ENCODE measurements at places on chromosomes 11 and 22.

DNA sequence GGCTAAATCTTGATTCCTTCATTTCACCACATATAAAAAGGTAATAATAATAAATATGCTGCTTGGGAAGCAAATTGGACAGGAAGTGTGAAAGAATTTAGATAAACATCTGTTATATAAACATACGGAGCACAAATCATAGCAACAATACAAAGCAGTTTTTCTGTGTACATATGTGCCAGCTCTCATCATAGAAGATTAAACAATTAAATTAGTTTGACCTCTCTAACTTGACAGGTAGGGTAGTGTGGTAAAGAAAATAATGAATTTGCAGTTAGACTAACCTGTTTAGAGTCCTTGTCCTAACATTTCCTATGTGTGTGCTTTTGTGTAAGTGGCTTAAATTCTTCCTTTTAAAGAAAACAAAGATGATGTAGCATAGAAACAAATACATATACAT, 995.7 kb upstream of the TENM4 start:
- no peaks in the 10 kb centered on the region for H3K36me3 ChIP-seq
- DNase-seq: no peak
- peaks cover 3% of the 10 kb centered on the region for H3K4me1 ChIP-seq
- no peaks in the 10 kb centered on the region for H3K27me3 ChIP-seq
- H3K27ac ChIP-seq: no peak overlapping the region

- DNase-seq: no peak
- no peaks in the 10 kb centered on the region for H3K4me1 ChIP-seq
- no peak overlapping the region for H3K4me3 ChIP-seq
- H3K27me3 ChIP-seq: peaks cover 10% of the 10 kb centered on the region
- H3K27ac ChIP-seq: no peak overlapping the region
Observed at GRCh38 chr22:24819911-24820461, 14.0 kb downstream of the SGSM1 start.

DNA sequence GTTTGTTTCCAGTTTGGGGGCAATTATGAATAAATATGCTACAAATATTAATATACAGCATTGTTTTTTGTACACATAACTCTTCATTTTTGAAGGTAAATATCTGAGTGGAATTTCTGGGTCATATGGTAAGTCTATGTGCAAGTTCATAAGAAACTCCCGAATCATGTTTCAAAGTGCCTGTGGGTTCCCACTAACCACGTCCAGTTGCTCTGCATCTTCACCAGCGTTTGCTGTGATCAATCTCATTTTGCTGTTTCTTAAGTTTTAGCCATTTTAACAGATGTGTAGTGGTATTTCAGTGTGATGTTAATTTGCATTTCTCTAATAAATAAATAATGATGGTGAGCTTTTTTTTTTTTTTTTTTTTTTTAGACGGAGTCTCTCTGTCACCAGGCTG, 14.2 kb upstream of the CSRP3 start:
- DNase-seq: no peak
- H3K27me3 ChIP-seq: peaks cover 78% of the 10 kb centered on the region
- no peaks in the 10 kb centered on the region for H3K36me3 ChIP-seq
- no peaks in the 10 kb centered on the region for H3K4me1 ChIP-seq
- H3K4me3 ChIP-seq: no peak overlapping the region

DNA sequence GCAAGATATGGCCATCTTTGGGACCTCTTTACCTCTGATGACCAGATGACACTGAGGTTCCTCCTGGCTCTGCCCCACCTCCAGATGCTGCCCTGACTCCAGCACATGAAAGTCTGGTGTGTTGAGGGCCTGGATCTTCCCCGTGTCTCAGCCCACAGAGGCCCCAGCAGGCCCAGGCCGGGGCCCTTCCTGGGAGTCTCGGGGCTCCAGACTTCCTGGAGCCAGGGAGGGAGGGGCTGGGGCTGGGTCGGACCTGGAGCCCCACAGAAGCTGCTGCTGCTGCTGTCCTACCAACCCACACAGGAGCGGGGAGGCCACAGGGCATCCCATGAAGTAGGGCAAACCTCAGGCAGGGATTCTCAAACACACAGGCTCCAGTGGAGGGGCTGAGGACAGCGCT, 32.2 kb upstream of the WNT11 start:
- no peaks in the 10 kb centered on the region for H3K36me3 ChIP-seq
- H3K27me3 ChIP-seq: no peaks in the 10 kb centered on the region
- H3K4me3 ChIP-seq: no peak overlapping the region
- peaks cover 12% of the 10 kb centered on the region for H3K4me1 ChIP-seq

GRCh38 chr11:47667135-47667534, 24.8 kb upstream of the MTCH2 start:
- no peak overlapping the region for H3K4me3 ChIP-seq
- DNase-seq: no peak
- peaks cover 2% of the 10 kb centered on the region for H3K4me1 ChIP-seq
- H3K27me3 ChIP-seq: no peaks in the 10 kb centered on the region
- no peak overlapping the region for H3K27ac ChIP-seq

GRCh38 chr11:85620256-85620655, 6.9 kb downstream of the DLG2 start:
- DNase-seq: no peak
- no peaks in the 10 kb centered on the region for H3K4me1 ChIP-seq
- no peak overlapping the region for H3K27ac ChIP-seq
- no peak overlapping the region for H3K4me3 ChIP-seq
- no peaks in the 10 kb centered on the region for H3K27me3 ChIP-seq

GRCh38 chr22:50281957-50282356, 11.8 kb upstream of the MAPK11 start:
- H3K27me3 ChIP-seq: no peaks in the 10 kb centered on the region
- H3K27ac ChIP-seq: no peak overlapping the region
- H3K36me3 ChIP-seq: peaks cover 93% of the 10 kb centered on the region
